GM18507 (cell line): ENCODE measurements at places on chromosomes 1 and 21.

- no peak for DNase-seq
Measured at GRCh38 chr1:172423336-172423735, 2.9 kb downstream of the C1orf105 start.

GRCh38 chr1:186404454-186405051, 28.9 kb downstream of the ODR4 start:
- no peak for DNase-seq

- DNase-seq, result no peak
Measured at GRCh38 chr1:99662539-99663080, 16.7 kb downstream of the PALMD start.

GRCh38 chr1:232556351-232556750, 73.6 kb downstream of the SIPA1L2 start:
- DNase-seq, result no peak

- no peak for DNase-seq
Measured at GRCh38 chr21:30129246-30129645, 37.4 kb downstream of the CLDN17 start.
